ENCODE measurements at places on chromosomes 1 and 21.
A peak's percentile ranks its signal among the peaks of the same experiment; 100 is the strongest.

DNA sequence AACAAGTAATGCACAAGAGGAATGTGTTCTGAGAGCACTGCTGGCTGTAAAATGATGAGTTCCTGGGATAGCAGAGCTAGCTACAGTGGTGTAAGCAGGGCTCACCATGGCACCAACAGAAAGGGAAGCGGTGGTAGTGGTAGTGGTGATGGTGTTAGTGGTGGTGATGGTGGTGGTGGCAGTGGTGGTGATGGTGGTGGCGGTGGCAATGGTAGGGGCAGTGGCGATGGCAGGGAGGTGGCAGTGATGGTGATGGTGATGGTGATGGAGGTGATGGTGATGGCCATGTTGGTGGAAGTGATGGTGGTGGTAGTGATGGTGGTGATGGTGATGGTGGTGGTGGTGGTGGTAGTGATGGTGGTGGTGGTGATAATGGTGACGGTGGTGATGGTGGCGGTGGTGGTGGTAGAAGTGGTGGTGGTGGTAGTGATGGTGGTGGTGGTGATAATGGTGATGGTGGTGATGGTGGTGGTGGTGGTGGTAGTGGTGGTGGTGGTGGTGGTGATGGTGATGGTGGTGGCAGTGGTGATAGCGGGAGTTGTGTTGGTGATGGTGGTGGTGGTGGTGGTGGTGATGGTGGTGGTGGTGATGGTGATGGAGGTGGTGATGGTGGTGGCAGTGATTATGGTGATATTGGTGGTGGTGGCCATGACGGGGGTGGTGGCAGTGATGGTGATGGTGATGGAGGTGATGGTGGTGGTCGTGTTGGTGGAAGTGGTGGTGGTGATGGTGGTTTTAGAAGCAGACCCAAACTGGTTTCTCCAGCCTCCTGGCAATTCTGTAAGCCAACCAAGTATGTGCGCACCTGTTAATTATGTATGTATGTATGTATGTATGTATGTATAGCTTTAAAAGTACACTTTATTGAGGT lies 254.1 kb downstream of the TRABD2B start:
- no peak for DNase-seq

DNA sequence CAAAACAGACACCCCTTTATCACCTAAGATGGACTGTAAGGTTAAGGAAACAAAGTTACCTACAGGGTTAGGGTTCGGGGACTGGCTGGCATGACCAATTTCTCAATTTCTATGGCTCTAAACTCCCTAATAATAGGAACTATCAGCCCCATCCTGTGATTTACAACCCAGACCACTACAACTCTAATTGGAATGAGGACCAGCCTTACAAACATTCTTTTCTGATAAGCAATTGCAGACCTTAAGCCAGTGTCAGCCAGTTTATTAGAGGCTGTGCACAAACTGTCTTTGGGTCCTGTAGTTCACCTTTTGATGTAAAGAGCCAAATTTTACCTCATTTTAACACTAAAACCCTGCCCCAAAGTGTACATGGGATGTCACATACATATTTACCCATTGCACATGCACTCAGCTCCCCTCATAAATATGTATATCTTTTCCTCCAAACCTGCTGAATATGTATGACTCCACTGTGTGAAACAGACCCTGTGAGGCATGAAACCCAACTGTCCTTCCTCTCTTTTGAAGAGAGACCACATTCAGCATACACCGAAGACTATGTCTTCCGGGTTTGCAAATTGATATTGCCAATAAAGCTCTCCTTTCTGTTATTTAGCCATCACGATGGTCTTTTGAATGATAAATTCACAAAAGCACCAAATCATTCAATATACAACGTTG lies 7.3 kb upstream of the APP start:
- no peak for DNase-seq

- DNase-seq: no peak
These were observed 124.9 kb downstream of the KAZN start for GRCh38 chr1:14723401-14723800.

GRCh38 chr1:156225677-156226014 lies 12.8 kb downstream of the PMF1 start:
- no peak for DNase-seq

DNA sequence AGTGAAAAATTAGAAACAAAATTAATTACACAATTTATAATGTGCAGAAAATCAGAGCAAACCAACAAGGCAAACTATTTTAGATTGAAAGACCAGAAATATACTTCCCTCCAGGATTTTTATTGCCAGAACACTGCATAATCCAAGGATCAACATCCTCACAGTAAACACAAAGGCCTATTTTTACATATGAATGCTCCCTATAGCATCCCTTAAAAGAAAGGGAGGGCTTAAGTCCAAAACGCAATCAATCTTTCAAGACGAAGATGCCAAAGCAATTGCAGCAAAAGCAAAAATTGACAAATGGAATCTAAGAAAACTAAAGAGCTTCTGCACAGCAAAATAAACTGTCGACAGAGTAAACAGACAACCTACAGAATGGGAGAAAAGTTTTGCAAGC lies 18.6 kb upstream of the CHIA start:
- DNase-seq: no peak

- no peak for DNase-seq
These were observed 7.4 kb downstream of the SLC26A9 start for GRCh38 chr1:205935869-205936268.

DNA sequence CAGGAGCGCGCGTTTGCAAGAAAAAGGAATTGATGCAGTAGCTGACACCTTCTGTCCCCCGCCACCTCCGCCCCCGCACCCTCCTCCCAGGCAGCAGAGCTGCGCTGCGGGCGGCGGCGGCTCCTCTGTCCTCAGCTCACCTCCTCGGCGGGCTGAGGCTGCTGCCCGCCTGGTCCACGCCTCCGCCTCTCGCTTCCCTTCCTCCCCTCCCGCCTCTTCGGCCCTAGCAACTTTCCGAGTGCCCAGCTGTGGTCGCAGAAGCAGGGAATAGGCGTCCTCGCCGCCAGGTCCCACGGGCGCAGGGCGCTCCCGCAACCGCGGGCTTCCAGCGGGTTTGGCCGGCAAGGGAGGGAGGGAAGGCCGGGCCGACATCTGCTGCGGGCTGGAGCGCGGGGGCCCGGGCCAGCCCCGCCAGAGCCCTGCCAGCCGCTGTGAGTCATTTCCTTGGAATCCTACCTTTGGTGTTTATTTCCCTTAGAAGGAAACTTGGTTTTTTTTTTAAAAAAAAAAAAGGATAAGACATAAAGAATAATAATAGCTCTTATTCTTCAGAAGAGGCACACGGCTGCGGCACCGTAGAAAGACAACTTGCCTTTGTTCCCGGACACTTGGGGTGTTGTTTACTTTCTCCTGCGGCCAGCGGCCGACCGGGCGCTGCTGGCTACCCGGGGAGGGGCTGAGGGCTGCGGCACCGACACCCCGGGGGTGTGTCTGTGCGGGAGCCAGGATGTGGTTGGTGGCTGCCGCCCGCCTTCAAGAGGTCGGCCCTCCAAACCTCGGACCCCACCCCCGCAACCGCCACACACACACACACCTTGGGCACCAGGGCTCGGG lies 1.1 kb downstream of the SERTAD4 start:
- no peak for DNase-seq

- no peak for DNase-seq
These were observed 304.3 kb downstream of the LTN1 start for GRCh38 chr21:28688381-28688780.

- DNase-seq: no peak
These were observed 81.9 kb upstream of the RGS2 start for GRCh38 chr1:192726820-192727504.

- DNase-seq: no peak
These were observed 20.1 kb downstream of the PAFAH2 start for GRCh38 chr1:25977801-25978200.

DNA sequence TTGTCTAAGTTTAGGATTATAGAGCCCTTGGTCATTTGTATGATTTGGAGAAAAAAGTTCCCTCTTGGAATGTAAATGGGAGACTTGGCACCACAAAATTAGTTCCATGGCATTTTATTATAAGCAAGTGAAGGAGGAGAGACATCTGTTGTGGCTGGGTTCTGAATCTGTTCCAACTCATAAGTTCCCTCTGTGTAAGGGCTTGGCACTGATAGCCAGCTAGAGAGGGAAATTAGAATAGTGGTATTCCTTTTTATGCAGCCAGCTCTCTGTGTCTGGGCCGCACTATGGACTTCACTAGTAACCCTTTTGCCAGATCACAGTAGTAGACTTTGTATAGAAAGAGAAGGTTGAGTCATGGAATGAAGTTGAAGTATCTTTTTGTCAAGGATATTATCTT lies 31.1 kb downstream of the GNAI3 start:
- DNase-seq: no peak

DNA sequence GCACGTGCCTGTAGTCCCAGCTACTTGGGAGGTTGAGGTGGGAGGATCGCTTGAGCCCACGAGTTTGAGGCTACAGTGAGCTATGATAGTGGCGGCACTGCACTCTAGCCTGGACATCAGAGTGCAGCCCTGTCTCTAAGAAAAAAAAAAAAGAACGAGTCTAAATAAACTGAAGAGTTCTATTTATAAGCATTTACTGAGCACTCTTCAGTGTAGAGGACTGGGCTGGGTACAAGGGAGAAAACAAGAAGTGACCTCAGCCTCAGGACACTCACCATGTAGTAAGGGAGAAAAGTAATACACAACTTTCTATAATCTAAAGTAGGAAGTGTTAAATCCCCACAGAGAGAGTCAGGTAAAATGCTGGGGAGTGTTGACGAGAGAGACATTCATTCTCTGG lies 35.0 kb downstream of the NAV1 start:
- DNase-seq: no peak

GRCh38 chr1:167533851-167534300 lies 15.5 kb upstream of the CD247 start:
- DNase-seq: peak; percentile 70

- DNase-seq: no peak
These were observed 35.2 kb downstream of the TGFBR3 start for GRCh38 chr1:91850708-91851107.

GRCh38 chr1:223700942-223701637 lies 11.2 kb upstream of the CAPN2 start:
- no peak for DNase-seq

- no peak for DNase-seq
These were observed 5.7 kb downstream of the TRIM46 start for GRCh38 chr1:155179112-155180031.

- no peak for DNase-seq
These were observed 2.7 kb downstream of the MLLT11 start for GRCh38 chr1:151062741-151063371.

DNA sequence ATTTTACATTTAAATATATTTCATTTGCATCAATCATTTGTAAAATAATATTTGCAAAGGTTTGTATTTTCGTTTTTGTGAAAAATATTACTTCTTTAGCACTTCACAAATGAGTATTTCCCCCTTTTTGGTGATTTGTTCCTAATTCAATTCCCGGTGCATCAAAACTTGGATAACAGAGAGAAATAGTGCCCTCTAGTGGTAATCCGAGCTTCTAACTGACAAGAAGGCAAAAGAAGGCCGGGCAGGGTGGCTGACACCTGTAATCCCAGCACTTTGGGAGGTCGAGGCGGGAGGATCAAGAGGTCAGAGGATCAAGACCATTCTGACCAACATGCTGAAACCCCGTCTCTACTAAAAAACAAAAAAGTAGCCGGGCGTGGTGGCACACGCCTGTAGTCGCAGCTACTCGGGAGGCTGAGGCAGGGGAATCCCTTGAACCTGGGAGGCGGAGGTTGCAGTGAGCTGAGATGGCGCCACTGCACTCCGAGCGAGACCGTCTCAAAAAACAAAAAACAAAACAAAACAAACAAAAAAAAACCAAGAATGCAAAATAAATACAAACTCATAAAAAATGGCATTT lies 137.7 kb downstream of the COL11A1 start:
- no peak for DNase-seq

DNA sequence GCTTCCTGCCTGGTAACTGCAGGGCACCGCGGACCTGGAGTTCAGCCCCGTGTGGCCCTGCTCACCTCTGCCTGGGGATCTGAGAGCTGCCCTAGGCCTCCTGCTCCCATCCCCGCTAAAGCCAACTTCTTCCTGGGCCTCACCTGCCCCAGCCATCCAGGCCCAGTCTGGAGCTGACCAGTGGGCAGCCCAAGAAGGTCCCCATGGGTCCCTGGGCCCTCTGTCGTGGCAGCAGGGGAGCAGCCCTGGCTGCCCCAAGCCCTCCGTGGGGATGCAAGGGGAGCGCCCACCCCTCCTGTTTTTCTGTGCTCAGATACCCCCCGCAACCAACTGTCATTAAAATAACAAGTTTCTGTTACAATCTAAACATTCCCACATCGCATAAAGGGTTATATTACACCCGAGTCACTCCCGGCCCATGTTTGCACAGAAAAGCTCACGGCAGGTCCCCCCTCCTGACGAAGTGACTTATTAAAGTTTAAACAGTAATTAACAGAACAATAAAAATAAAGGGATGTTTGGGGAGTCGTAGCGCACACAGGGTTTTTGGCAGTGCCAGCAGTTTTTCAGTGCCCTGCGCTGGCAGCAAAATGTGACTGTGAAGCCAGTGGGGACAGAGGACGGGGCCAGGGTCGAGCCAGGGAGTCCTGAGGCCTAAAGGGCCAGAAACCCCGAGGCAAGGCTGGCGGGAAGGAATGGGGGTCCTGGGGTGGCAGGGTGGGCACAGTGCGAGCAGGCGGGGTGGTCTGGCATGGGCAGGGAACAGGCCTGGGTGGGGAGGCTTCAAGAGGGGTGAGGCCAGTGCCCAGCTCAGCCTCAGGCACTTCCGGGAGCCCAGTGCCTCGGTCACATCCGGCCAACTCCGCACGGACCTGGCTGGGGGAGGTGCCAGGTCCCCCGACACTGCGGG lies 121.5 kb downstream of the CASZ1 start:
- DNase-seq: no peak

GRCh38 chr1:25099343-25099951 lies 132.9 kb downstream of the SYF2 start:
- DNase-seq: no peak

DNA sequence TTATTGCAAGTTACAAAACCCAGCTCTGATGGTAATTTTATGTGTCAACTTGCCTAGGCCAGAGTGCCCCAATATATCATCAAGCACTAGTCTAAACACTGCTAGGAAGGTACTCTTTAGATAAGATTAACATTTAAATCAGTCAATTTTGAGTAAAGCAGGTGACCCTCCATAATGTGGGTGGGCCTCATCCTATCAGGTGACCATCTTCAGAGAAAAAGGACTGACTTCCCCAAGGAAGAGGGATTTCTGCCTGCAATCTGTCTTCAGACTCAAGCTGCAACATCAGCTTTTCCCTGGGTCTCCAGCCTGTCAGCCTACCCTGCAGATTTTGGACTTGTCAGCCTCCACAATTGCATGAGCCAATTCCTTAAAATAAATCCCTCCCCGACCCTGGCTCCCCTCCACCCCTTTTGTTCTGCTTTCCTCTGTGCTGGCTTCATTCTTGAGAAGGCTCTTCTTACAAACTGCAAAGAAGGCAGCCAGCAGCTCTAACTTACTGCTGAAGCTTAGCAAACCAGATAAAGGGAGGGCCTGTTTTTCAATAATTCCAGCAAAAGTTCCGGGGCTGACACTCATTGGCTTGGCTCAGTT lies 56.4 kb upstream of the RUNX3 start:
- no peak for DNase-seq

DNA sequence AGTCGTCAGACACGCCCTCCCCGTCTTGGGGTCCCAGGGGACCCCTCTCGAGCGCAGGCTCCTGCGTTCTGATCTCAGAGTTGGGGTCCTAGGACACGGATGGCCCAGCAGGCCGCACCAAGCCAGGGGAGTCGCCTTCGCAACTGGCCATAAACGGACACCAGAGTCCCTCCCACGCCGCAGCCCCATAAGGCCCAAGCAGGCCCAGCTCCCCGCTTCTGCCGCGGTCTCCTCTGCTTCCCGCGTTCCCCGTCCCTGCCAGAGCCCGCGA lies 633 bp downstream of the DMRTA2 start:
- no peak for DNase-seq
